ENCODE measurements at places on chromosomes 3 and 15.

- no peak for DNase-seq
Observed at GRCh38 chr15:78167227-78167888, 18.2 kb downstream of the IDH3A start.

DNA sequence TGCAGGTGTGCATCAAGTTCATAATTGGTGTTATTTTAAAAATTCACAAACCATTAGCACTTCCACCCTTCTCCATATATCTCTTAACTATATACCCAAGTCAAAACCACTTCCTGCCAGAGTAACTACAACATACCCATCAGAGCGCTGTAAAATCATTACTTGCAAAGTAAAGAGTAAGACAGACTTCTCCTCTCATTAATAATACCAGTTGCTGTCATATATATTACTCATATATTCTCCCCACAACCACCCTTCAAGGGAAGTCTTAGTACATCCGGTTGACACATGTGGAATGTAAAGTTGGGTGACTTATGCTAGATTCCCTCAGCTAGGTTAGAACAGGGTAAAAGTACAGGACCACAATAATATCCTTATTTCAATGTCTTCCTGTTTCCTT, 5.6 kb downstream of the TERC start:
- no peak for DNase-seq

- DNase-seq = no peak
Observed at GRCh38 chr3:18747383-18747782, 322.2 kb upstream of the SATB1 start.

DNA sequence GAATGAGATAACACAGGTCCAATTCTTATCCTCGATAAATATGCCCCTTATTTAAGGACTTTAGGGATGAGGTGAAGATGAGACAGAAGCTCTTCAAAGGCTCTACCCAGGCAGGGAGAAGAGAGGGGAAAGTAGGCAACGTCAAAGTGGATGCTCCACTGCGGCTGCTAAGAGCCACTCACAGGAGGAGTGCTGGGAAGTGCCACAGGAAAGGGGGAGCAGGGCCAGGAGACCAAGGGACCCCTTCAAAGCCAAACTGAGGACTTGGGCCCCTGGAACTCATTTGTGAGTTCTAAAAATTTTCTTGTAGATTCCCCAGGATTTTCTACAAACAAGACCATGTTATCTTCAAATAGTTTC, 47.3 kb upstream of the ATG7 start:
- no peak for DNase-seq

- no peak for DNase-seq
Observed at GRCh38 chr3:132538072-132538471, 59.0 kb upstream of the ACKR4 start.

DNA sequence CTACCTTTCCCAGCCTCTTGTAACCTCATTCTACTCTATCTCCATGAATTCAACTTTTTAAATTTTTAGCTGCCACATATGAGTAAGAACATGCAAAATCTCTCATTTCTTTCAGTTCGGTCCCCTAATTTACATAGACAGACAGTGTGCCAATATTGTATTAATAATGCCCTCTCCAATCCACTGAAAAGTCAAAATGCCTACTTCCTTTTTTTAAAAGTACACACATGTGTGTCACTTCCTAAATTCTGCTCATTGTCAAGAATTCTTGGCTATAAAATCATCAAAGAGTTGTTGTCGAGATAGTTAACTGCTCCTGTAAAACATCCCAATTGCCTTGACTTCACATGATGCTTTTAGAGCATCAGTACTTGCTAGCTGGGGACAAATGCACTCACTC, 84.2 kb upstream of the IL12A start:
- no peak for DNase-seq

All from GM04503 (cell line).